Fibroblast of pulmonary artery (primary cell): ENCODE measurements at places on chromosomes 1 and 21.

DNA sequence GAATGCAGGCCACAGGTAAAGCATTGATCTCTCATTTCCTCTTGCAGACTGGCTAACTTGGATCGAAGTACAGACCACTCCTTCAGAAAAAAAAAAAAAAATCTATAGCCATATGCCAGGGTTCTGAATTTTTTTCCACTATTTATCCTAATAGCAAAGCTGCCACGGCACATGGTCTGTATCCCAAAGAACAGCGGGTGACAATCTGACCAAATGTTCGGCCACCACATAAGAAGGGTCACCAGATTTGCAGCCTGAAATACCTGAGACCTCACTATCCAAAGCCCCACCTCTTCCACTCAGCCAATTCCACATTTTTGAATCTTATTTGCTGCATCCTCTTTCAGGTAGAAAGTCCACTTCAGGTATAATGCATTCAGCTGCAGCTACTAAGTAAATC lies 55.6 kb upstream of the RGS7 start:
- no peak for DNase-seq

- no peak for DNase-seq
Measured at GRCh38 chr1:217392441-217392840, 238.4 kb downstream of the GPATCH2 start.

DNA sequence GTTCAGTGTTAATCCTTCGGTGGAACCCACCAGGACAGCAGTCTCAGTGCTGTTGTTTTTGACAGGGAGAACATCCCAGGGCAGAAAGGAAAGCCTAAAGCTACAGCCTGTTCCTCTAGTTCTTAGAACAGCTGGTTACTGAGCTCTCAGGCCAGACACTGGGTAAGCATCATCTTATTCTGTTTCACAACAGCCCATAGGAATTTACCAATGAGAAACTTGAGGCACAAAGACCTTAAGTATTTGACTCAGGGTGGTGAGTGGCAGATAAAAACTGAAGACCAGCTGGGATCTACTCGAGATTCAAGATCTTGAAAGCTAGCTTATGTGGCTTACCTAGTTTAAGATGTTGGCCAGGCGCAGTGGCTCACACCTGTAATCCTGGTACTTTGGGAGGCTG lies 9.4 kb upstream of the NEK2 start:
- DNase-seq: peak; percentile 14

DNA sequence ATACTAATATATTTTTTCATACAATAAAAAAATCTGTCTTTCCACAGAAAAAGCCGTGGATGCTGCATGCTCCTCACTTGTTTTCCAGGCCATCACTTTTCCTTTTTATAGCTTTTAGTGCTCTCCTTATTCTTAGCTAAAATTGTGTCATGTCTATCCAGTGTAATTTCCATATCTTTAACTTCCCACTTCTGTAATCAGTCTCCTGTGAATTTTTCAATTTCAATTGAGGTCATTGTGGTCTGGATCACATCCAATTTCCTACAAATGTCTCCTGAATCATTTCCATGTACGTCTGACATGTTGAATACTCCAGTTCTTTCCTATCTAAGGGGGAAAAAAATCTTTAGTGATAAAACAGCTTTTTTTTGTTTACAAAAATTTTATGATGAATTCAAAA lies 838.2 kb upstream of the B3GALT2 start:
- peak; percentile 98 for DNase-seq

GRCh38 chr1:87495147-87495546 lies 166.5 kb downstream of the LMO4 start:
- no peak for DNase-seq

DNA sequence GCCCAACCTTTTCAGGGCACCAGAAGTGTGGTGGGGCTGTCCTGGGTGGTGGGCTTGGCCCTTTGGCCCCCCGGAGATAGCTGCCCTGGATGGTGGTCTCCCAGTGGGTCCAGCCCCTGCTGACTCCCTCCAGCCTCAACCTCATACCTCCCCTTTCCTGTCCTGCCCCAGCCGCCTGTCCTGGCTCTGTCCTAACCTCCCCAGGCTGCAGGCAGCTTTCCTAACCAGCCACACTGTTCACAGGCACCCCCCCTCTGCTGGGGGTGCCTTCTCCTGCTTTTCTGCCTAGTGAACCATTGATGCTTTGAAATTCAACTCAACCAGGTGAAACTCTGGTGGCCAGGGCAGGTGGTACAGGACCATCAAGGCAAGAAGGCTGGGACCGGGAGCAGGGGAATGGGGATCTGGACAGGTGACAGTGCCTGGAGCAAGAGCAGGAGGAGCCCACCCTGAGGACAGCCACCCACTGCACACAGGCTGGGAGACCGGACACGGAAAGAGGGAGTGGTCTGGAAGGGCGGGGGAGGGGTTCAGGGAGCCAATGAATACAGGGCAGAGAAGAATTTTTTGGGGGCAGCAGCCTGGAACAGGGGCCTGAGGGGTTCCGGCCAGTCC lies 35.9 kb downstream of the RAP1GAP start:
- no peak for DNase-seq

DNA sequence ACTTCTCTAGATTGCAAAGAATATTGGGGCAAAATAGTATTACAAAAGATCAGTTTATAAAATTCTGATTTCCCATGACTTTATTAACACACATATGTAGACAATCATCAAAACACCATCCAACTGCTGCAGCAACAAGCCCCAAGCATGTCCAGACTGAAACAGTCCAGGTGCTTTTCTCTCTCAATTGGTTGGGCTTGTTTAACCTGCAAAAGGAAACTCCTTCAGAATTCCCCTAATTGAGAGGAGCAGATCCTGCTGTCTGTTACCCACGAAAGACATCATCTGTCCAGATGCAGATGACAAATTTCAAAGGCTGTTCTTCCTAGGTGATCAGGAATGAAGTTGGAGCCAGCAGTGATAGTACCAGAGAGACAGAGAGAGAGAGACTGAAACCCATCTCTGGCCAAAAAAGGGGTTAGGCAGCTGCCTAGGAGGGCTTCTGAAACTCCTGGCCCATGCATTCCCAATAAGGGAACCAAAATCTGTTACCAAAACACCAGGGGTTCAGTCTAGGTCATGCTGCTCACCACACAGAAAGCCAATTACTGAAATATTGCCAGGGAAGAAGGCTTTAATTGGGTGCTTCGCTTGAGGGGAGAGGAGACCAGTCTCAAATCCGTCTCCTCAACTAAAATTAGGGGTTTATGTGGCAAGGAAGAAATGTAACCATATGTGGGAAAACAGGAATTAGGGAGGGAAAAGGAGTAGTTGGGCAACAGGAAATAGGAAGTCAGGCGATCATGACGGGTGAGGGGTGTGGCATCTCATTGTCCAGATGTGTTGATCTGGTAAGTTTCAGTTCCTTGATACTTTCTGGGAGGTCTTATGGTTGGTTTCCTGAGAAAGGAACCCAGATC lies 34.7 kb upstream of the RGL1 start:
- no peak for DNase-seq

- DNase-seq: no peak
Measured at GRCh38 chr1:104991702-104992101, 1242.0 kb downstream of the AMY1C start.

- no peak for DNase-seq
Measured at GRCh38 chr1:31511848-31512615, 64.3 kb upstream of the TINAGL1 start.

- no peak for DNase-seq
Measured at GRCh38 chr1:173212952-173213491, 5.9 kb upstream of the TNFSF4 start.

DNA sequence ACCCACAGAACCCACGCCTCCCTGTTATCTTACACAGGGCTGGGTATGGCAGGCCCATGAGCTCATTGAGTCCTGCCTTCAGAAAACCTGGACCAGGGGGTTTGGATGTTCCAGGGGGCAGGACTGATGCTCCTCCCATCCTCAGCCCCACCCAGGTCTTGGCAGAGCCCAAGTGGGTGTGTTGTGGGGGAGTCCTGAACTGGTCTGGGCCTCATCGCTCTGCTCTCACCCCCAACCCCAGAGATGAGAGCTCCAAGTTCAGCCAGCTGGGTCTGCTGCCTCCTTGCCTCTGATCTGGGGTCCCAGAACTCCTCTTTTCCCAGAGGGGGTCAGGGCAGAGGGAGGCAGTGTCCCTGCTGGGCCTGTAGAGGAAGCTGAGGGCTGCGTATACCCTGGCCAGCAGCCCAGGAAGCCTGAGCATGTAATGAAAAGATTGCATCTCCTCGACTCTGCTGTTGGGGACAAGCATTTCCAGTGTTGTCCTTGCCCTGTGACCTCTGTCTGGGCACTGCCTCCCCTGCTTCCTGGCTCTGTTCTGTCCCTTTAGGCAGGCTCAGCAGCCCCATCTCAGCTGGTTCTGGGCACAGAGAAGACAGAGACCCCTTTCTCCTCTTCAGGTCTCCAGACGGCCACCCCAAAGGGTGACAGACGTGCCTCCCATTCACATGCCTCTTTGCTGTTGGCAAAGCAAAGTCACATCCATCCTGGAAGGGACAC lies 54.7 kb upstream of the EPS8L3 start:
- no peak for DNase-seq

DNA sequence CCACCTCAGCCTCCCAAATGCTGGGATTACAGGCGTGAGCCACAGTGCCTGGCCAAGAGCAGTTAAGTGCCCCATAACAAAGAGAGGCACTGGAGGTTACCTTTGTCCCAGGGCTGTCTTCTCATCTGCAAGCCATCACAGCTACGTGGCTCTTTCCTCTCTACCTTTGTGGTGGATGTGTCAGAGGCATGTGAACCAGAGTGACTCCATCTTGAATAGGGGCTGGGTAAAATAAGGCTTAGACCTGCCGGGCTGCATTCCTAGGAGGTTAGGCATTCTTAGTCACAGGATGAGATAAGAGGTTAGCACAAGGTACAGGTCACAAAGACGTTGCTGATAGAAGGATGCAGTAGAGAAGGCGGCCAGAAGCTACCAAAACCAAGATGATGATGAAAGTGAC lies 59.4 kb upstream of the POU2F1 start:
- no peak for DNase-seq
